Fibroblast of skin of right biceps (primary cell): ENCODE measurements at places on chromosomes 2 and 18.
A peak's percentile ranks its signal among the peaks of the same experiment; 100 is the strongest.

GRCh38 chr18:62999921-63000320 lies 284.6 kb downstream of the PHLPP1 start:
- DNase-seq = no peak

- peak; percentile 81 for DNase-seq
Measured at GRCh38 chr18:12597760-12598159, 60.1 kb downstream of the SPIRE1 start.

DNA sequence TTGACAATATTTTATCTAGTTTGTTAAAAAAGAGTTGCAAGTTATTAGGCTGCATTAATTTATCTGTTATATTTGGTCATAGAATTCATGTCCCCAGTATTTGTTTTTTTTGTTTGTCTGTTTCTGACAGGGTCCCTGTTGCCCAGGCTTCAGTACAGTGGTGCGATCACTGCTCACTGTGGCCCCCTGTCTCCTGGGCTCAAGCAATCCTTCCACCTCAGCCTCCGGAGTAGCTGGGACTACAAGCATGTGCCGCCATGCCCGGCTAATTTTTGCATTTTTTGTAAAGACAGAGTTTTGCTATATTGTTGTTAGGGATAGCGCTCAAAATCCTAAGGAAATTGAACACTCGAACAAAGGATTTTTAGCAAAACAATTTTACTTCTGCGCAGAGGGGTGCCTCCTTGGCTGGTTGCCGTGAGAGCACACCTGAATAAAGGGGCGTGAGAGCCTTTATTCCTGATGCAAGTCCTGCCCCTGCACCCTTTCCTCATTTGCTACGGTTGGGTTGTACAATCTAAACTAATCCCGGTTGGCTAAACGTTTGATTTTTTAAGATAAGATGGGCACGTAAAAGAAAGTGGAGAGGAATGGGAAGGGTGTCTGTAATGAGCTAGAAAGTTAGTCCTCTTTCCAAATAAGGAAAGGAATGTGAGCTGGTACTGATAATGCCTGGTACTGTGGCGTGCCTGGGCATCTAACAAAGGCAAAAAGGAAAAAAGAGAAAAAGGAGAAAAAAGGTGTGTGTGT lies 65.5 kb downstream of the COMMD1 start:
- DNase-seq = no peak

GRCh38 chr2:192887337-192887736 lies 692.6 kb upstream of the TMEFF2 start:
- DNase-seq = no peak
